ENCODE measurements at places on chromosomes 5 and 9. TPM values are rescaled to one million over a fixed set of nuclear protein-coding genes. Genes with fewer than 3 reads are reported as not detected.
A peak's percentile ranks its signal among the peaks of the same experiment; 100 is the strongest.

DNA sequence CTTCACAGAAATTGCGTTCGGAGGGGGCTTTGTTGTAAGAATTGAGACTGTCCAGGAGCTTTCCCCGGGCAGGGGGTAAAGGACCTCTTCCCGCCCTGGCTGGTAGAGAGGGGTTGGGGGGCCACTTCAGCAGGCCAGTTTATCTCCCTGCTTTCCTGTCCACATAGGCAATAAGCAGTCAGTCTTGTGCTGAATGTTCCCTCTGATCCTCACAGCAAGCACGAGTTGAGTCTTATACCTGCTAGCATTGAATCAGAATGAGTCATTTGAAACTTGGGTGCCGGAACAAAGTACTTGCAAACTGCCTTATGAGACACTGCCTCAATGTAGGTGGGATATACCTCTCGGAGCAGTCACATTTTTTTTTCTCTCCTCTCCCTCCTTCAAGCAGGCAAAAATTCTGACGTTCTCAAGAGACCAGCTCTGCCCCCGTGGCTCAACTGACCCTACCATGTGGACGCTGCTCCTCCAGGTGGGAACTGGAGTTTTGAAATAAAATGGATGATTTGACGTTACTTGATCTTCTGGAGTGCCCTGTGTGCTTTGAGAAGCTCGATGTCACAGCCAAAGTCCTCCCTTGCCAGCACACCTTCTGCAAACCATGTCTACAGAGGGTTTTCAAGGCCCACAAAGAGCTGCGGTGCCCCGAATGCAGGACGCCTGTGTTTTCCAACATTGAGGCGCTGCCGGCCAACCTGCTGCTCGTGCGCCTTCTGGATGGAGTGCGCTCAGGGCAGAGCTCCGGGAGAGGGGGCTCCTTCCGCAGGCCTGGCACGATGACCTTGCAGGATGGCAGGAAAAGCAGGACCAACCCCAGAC is 1.3 kb downstream of the SH3RF2 start:
- DNase-seq, result no peak

GRCh38 chr9:93299418-93300174 is 115.7 kb downstream of the WNK2 start:
- no peak for DNase-seq

The CFAP77 gene
- polyA plus RNA-seq, result 6.8 TPM

The MAN1B1 gene
- 26.7 TPM for polyA plus RNA-seq

DNA sequence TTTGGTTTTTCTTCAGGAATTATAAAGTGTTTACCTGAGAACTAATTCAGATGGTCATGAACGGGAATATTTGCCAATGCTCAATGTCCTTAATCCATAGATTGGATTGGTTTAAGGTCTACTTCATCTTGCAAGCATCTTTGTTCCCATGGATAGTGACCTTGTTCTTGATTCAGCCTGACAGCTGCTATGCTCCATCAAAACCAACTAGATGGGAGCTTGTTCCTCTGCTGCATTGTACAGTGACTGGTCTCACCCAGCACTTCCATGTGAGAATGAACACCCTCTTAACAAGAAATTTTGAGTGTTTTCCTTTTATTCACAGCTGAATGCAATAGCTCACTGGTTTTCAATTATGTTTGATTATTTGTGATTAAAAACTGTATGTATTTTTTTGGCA is 312.6 kb upstream of the ACTBL2 start:
- DNase-seq, result no peak

The ORM1 gene
- not detected for polyA plus RNA-seq

DNA sequence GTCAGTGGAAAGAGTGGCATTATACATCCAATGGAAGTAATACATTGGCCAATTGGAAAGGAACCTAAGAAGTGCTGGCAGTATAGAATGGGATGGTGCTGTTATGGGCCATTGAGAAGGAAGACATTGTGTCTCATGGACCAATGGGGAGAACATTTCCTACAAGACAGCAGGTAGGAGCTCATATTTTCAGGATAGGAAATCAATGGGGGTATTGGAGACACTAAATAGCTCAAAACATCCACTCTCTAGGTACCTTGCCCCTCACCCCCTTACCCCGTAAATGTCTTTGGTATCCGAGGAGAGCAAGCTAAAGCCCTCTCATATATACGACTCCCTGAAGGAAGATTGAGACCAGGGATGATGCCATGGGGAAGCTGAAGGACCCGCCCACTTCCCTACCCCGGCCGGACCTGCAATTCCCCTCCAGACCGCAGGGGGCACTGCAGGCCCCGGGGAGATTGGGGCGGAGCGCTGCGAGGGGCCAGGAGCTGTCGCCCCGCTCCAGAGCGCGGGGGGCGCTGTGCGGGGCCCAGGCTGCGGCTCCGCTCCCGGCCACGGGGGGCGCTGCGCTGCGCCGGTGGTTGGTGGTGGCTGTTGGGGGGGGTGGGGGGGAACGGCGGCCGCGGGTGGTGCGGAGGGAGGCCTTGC is at the start of gene KDM3B:
Gene KDM3B (plus strand): TSS at position 615 of the 651 bp plus-strand sequence. CDS start 111 bp downstream, outside the sequence.
- peak; percentile 94 for DNase-seq

- DNase-seq, result peak; percentile 53
These were observed 502.7 kb downstream of the NR2F1-AS1 start for GRCh38 chr5:93078082-93079038.

DNA sequence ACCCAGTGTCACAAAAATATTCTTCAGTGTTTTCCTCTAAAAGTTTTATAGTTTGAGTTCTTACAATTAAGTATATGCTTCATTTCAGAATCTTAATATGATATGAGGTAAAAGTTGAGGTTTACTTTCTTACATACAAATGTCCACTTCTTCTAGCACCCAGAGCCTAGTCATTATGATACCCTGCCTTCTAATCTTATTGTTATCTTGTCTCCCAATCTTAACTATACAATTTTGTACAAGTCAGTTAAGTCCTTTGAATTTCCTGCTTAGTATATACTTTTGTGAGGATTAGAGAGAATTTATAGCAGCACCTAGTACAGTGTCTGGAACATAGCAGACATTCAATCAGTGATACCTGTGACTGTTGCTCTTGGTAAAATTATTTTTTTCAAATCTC is 29.3 kb downstream of the RAD50 start:
- DNase-seq, result no peak

- no peak for DNase-seq
These were observed 29.2 kb downstream of the NCS1 start for GRCh38 chr9:130201399-130201873.

DNA sequence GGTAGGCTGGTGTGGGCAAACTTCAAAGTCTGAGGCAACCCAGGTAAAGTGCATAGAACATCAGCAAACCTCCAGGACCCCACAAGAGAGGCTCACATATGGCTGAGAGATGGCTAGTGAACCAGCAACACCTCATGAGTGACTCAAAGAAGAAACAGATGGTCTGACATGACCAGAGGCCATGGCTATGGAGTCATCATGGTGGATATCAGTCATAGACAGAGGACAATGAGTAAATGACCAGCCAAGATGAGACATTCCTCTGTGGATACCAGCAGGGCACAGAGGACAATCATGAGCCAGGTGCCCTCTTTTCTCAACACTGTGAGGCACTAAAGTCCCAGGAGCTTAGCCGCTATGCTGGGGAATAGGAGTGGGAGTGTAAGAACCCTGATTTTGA is 180.8 kb downstream of the RASEF start:
- no peak for DNase-seq

The ZMAT2 gene
- polyA plus RNA-seq, result 72.9 TPM

DNA sequence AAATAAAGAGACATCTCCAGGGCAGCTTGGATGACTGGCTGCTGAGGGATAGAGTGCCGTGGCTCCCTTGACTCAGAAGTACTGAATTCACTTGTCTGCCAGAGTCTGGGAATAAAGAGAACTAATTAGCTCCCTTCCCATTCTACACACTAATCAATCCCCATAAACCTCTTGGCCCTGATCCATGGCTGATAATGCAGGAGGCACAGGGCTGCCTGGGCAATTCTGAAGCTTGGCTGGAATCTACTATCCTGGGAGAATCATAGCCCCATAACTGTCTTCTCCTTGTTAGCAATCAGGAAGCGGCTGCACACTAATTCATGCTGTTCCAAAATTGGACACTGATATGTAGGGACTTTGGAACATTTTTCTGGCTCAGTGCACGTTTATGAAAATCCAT is 197.7 kb downstream of the PTTG1 start:
- DNase-seq, result no peak

DNA sequence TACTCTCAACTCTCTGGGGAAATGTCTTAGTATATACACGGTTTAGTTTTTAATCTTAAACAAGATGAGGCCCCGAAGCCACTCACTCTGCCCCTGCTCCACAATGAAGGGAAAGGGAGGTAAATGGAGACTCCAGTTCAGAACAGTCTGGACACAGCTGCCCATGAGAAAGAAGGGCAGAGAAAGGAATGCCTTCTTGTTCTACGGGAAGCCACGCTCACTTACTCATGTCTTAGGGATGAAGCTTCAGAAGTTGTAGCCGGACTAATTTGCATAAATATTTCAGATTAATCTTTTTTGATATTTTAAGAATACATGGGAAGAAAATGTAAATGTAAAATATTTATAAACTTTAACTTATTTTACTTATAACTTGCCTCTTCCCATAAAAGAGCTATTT is 94.0 kb downstream of the COL23A1 start:
- DNase-seq, result no peak

DNA sequence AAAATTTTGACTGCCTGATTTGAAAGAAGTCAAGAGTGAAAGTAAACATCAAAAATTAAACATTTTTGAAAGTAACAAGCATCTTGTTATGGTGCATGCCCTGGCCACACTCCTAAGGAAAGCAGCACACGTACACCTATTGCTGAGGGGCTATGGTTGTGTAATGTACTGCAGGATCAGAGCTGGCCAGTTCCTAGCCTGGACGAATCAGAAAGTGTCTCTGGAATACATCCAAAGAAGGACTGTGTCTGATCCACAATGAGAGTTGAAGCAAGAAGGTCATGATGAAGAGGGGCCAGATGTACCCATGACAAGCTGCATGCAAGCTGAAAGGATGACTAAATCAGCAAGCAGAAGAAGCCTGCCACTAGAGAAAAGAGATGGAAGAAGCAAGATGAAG is 618.2 kb downstream of the TLE1 start:
- DNase-seq, result no peak

The PDE8B gene
- 2.0 TPM for polyA plus RNA-seq

The DYNC2I2 gene
- polyA plus RNA-seq, result 56.6 TPM

GRCh38 chr5:159185773-159186172 is 23.6 kb downstream of the RNF145 start:
- no peak for DNase-seq

GRCh38 chr5:180798193-180798592 is 4.4 kb downstream of the MGAT1 start:
- no peak for DNase-seq

The CRHBP gene
- 0.75 TPM for polyA plus RNA-seq

DNA sequence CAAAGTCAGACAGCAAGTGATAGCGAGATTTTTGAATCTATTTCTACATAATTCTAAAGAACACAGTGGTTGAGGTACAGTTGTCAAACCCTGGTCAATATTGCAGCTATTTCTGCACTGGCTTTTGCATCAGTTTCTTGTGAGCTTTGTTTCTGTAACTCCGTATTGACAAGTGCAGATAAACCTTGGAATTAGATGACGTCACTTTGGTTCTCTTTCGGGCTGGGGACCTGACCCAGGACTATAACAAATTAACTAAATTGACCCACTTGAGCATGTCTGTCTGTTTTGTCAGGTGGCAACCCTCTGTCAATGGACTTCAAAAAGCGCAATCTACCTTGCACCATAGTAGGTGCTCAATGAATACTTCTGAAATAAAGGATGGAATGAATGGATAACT is 418.4 kb upstream of the SGCD start:
- no peak for DNase-seq

DNA sequence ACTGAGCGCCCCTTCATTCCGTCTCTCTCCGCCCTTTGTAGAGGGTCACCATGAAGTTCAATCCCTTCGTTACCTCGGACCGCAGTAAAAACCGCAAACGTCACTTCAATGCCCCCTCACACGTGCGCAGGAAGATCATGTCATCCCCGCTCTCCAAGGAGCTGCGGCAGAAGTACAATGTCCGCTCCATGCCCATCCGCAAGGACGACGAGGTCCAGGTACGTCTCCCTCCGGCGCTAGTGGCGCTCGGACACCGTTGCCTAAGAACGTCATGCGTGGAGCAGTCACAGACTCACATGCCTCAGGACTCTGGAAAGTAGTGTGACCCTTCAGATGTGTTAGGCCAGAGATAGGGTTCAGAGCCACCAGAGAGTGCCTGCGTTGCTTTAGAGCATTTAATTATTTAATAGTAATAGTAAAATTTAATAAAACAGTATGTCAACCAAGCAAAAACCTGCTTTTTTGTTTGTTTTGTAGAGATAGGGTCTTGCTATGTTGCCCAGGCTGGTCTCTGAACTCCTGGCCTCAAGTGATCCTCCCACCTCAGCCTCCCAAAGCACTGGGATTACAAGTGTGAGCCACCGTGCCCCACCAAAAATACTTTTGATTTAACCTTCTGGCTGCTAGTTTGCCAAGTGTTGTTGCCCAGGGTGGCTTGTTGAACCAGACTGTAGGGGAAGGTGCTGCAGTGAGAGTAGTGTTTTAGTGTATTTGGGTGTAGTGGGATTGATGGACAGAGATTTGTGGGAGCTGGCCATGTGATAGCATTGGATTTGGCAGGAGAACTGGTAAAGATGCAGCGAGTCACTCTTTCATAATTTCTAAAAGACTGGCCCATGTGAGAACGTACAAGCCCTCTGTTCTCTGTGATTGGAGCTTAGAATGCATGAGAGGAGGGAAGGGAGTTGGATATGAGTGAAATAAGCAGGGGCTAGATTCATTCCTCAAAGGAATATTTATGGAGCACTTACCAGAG is 888 bp downstream of the RPL26L1 start:
- DNase-seq, result no peak

The PCDHB9 gene
- 0.30 TPM for polyA plus RNA-seq

GRCh38 chr9:37149666-37150308 is 29.4 kb downstream of the ZCCHC7 start:
- no peak for DNase-seq

GRCh38 chr5:10578293-10578665 is 14.4 kb downstream of the ANKRD33B start:
- no peak for DNase-seq

DNA sequence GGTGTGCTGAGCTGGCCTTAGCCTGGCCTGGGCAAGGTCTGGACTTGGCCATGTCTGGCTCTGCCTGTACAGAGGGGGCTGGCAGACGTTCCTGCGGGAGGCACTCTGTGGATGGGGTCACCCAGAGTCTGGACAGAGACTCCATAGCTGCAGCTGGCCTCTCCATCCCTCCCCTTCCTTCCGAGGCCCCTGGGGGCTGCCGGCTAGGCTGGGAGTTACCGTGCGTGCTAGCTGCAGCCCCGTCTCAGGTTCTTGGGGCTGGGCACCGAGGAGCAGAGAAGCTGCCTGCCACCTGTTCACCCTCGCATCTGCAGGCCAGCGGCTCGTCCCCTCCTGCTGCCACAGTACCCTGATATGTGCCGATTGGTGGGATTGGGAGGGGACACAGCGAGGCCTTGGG is 63.4 kb downstream of the RXRA start:
- no peak for DNase-seq

- no peak for DNase-seq
These were observed 475.3 kb upstream of the TRPC7 start for GRCh38 chr5:136840601-136841000.

The SPINK6 gene
- not detected for polyA plus RNA-seq

The NME5 gene
- polyA plus RNA-seq, result 4.2 TPM

The CREBRF gene
- polyA plus RNA-seq, result 7.0 TPM

The LCN15 gene
- polyA plus RNA-seq, result 0.65 TPM
